ENCODE measurements at places on chromosomes 16 and 17.

- peak; percentile 91 for DNase-seq
Observed at GRCh38 chr17:82297280-82297713, 20.1 kb downstream of the CD7 start.

GRCh38 chr16:50263060-50263909 lies 3.1 kb upstream of the ADCY7 start:
- peak; percentile 53 for DNase-seq

- DNase-seq: peak; percentile 94
Observed at GRCh38 chr16:68332411-68333121, 21.7 kb downstream of the PRMT7 start.

GRCh38 chr16:48101069-48101674 lies 54.6 kb downstream of the ABCC12 start:
- DNase-seq: no peak

- DNase-seq: no peak
Observed at GRCh38 chr16:67654403-67654911, 5.6 kb downstream of the ACD start.

DNA sequence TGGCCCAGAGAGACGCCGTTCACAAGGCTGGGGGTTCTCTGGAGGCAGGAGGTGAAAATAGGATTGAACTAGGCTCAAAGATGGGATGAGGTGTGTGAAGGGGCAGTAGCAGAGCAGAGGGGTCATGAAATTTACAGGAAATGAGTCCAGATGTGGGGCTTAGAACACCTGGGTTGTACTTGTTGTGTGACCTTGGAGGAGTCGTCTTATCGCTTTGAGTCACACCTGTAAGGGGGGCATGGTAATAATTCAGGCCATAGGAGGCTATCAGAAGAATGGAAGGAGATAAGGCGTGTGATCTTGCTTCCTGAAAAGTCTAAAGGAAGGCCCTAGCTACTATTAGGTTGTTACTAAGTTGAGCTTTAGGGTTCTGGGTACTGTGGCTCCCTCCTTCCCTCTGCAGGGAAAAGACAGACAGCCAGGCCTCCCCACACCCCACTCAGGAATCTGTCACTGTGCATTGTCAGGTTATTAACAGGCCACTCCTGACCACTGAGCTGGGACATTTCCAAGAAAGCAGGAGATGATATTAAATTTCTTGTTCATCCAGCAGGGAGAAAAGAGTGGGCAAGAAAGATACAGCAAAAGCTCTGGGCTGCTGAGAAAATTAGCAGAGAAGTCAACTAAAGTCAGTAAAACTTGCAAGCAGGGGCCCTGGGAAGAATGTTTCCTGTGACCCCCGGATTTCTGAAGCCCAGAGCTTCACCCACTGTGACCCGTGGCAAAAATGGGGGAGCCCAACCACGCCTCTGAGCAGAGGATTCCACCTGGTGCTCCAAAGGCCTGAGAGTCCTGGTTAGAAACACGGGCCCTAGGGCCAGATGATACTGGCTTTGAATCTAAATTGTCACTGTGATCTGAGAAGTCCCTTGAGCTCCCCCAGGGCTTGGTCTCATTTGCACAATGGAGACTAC lies 6.0 kb upstream of the CDC42EP4 start:
- DNase-seq: no peak

DNA sequence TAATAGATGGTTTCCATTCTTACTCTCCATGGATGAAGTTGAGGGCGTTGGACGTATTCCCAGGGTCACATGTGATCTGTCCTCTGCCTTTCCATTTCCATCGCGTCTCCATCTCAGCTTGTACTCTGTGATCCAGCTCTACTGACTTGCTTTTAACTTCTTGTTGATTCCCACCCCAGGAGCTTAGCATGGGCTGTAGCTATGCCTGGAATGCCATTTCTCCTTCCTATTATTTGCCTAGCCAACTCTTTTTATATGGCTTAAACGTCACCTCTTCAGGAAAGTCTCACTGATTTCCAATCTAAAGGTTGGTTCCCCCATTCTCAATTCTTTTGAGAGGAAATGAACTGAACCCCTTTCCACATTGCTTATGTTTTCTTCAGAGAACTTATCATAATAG lies 475.9 kb downstream of the XYLT1 start:
- DNase-seq: no peak

DNA sequence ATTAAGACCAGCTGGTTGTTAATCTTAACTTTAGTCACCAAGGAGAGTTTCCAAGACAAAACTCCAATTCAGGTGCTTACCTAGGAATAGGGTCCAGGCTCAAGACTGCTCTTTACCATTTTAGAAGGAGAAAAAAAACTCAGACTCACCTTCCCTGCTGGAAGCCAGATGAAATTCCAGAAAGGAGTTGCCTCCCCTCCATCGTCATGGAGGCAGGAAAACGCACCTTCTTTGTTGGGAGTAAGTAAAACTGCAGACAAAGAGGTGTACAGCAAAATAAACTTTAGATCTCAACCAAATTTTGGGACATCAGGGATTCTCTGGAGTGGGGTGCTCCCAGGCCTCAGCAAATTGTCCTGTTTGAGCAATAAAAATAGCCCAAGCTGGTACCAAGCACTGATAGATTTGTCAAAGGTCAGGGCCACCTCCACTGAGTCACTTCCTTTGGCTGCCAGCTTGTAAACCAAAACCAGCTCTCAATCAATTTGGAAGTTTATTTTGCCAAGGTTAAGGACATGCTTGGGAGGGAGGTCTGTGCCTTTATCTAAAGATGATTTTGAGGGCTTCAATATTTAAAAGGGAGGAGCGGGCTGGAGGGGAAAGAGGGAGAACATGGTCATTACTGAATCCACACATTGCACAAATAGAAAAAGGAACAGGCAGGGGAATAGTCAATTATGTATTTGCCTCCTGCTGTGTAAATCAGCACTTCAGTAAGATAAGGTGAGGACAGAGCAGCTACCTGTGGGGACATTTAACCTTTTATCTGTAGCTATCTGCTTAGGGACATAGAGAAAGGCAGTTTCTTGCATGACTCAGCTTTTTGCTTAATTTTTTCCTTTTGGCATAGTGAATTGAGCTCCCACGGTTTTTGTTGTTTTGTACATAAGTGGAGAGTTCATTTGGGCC lies 1.5 kb upstream of the ALDH3A2 start:
- peak; percentile 40 for DNase-seq

DNA sequence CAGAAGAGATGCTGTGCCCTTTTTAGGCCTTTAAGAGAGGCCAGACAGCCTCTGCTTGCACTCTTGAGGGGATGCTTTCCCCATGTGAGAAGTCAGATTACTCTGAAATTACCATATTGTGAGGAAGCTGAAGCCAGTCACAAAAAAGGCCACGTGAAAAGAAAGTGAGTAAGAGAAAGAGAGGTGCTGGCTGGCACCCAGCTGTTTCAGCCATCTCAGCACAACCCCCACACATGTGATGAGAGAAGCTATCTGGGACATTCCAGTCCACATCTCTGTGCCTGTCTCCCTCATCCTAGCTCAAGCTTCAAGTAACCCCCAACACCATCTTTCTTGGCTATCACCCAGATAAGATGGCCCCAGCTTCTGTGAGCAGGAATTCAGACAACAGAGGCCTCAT lies 131.4 kb downstream of the HS3ST2 start:
- no peak for DNase-seq

DNA sequence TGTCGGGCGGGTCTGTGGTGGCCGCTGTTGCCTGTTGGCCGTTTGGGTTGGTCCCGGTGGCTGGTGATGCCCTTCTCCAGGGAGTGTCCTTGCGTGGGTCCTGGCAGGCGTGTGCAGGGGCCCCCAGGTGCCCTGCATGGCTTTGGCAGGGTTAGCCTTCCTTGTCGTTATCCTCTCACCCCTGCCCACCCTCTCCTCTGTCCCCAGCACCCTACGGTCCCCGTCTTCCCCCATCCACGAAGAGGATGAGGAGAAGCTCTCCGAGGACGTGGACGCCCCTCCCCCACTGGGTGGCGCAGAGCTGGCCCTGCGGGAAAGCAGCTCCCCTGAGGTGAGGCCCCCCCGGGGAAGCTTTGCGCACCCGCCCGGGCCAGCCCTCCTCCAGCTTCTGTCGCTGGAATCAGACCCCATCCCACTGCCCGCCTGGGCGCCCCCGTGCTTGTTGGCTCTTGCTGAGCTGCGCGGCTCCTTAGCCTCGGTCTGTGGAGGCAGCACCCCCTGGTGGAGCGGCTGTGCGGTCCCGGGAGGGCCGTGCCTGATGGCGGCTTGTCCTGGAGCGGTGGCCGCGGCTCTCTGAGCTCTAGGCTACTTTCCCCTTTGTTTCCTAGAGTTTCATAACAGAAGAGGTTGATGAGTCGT lies 10.6 kb upstream of the NUDT16L1 start:
- DNase-seq: peak; percentile 45

GRCh38 chr17:74442291-74442669 lies 10.4 kb downstream of the GPRC5C start:
- DNase-seq: no peak

GRCh38 chr16:3999479-4000325 lies 116.5 kb downstream of the ADCY9 start:
- DNase-seq: no peak

DNA sequence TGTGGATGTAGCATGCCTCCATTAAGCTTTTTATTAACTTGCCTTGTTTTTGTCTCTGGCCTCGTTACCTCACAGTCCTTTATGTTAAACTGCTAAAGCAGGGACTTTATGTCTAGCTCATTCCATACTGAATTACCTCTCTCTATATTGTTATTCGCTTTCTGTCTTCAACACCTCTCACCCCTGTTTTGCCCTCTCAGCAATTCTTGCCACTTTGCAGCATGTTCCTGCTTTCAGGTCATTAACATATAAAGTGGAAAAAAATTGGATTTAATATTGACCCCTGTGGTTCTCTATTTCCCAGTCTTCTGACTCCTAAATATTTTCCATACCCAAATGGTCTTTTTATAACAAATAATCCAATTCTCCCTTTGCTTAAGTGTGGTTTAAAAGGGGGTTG lies 810.4 kb upstream of the KIF2B start:
- no peak for DNase-seq

DNA sequence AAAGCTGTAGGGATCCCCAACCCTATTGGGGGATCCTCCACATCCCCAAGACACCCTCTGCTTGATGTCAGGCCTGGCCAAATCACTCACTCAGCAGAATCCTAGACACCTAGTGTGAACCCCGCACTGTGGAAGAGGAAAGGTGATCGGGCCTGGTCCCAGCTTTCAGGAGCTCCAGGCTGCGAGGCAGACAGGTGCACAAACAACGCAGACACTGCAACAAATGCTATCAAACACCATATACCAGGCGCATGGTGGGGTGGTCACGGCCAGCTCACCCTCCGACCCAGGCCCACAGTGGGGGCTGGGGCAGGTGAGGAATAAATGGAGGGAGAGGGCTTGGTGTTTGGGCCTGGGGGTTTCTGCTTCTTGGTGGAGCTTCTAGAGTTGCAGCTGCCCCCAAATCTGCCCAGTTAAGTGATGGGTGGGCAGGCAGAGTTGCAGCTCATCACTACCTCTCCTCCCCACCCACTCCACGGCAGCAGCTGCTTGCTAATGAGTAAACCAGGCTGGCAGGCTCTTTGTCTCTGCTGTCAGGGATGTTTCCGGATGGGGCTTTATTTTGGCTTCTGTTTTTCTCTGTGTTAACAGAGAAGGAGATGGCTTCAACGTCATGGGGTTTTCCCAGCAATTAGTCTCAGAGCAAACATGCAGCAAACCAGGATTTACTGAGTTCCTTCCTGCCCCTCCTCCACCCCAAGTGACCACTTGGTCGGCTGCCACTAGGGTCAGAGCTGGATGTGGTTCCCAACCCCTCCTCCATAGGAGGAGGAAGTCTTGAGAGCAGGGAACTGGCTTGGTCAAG lies 46.6 kb downstream of the PECAM1 start:
- no peak for DNase-seq

DNA sequence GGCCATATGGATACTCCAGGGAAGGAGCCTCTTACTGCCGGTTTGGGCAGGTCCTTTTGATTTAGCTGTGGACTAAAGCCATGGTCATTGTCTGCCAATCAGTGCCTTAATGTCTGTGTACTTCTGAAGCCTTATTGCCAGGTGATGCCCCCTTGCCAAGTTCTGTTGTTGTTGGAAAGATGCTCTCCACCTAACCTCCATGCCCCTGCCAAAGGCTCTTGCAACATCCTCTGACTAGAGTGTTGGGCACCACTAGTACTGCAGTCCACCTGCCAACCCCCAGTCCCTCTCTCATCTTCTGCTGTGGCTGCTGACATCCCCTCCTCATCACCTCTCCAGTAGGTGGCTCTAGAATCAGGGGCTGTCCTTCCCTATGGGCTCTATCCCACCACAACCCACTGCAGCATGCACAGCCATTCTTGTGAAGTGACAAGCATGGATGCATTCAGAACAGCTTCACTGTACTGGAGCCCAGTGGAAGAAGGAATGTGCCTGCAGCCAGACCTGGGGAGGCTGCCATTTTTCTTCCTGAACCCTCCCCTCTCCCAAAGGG lies 375.3 kb upstream of the CDH5 start:
- no peak for DNase-seq

DNA sequence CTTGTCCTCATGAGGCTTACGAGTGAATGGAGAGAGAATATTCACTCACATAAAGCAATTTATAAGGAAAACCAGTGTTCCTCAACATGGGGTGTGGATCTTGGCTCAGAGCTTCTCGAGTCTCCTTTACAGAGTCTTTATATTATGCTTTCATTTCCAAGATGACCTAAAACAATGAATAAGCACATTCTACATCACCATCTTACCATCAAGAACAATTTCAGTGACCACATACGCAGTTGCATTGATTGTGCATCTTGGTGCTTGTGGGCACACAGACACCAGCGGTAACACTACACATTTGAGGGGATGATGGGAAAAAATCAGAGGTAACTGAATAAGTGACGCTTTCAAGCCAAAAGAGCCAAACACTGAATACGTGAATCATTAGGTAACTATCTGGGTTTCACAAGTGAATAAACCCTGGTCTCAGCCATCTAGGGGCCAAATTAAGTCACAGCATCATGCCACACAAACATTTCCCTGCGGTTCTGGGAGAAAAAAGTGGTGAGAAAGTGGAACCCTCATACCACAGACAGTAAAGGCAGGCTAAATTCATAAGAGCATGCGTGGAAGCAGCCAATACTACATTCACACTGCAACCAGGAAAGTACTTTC lies 9.4 kb downstream of the CWC25 start:
- DNase-seq: peak; percentile 44

DNA sequence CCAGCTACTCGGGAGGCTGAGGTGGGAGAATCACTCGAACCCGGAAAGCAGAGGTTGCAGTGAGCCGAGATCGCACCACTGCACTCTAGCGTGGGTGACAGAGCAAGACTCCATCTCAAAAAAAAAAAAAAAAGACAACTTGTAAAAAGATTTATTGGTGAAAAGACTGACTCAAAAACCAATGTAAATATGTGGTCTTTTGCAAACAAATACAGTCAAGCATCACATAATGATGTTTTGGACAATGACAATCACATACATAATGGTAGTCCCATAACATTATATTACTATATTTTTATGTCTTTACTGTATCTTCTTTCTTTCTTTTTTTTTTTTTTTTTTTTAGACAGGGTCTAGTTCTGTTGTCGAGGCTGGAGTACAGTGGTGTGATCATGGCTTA lies 8.3 kb downstream of the CRLF3 start:
- no peak for DNase-seq

DNA sequence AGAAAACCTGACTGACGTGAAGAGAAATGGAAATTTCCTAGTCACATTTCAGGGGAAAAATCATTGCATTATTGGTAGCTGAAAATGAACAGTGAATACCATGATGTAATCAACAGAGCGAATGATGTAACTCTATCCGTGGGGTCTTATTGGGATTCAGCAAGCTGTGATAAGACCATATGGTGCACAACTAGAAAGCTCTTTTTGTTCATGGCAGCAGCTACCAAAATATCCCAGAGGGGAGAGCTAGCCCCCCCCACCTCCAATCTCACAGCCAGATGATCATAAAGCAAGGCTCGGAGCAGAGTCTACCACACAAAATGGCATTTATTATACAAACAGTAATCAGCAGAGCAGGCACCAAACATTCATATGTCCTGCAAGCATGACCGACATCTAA lies 22.2 kb upstream of the DNAH17 start:
- no peak for DNase-seq

GRCh38 chr17:41785091-41785858 lies 1.2 kb downstream of the JUP start:
- DNase-seq: peak; percentile 98

Data from common myeloid progenitor, CD34-positive (primary cell).